ENCODE measurements at places on chromosomes 16 and 17.

GRCh38 chr17:58338841-58339754, 10.5 kb upstream of the TSPOAP1 start:
- ATAC-seq = peak; percentile 67

DNA sequence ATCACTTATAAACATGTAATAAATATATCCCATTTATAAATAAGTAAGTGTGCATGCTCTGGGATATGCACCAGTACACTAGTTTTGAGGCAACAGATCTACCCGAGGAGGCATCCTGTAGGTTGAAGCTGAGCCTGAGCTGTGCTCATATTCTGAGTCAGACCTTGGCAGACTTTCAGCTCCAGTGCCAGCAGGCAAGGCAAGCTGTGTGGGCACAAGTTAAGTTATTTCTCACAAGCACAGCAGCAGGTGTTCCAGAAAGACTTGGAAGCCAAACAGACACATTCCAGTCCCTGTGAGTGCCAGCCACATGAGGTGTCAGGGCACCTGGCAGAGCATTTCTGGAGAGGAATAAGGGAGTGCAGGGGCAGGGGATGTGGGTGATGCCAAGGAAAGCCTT, 1.3 kb upstream of the CLEC19A start:
- ATAC-seq = peak; percentile 83

- ATAC-seq = no peak
Measured at GRCh38 chr17:45688353-45688752, 95.8 kb upstream of the CRHR1 start.

DNA sequence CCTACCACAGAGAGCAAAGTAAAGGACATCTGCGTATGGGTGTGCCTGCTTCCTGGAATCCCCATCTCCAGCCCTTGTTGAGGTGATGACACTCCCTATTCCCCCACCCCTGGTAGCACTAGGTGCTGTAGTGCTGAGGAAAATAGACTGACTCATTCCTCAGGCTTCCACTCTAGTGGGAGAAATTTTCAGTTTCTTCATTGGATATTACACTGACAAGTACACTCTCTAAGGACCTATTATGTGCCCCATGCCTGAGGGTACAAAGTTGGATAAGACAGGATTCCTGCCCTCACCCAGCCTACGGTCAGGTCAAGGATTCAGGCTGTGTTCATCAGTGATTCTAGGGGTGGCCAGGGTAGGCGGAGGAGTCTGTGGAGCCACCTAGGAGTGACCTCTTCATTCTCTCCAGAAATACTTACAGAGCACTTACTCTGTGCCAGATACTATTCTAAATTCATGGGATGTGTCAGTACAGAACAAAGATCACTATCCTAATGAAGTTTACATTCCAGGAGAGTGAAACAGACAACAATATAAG, 4.5 kb upstream of the ZC3H7A start:
- ATAC-seq = no peak

GRCh38 chr16:3349175-3349574, 6.5 kb upstream of the OR2C1 start:
- ATAC-seq = no peak

- no peak for ATAC-seq
Measured at GRCh38 chr17:38961413-38961812, 5.8 kb downstream of the FBXO47 start.

DNA sequence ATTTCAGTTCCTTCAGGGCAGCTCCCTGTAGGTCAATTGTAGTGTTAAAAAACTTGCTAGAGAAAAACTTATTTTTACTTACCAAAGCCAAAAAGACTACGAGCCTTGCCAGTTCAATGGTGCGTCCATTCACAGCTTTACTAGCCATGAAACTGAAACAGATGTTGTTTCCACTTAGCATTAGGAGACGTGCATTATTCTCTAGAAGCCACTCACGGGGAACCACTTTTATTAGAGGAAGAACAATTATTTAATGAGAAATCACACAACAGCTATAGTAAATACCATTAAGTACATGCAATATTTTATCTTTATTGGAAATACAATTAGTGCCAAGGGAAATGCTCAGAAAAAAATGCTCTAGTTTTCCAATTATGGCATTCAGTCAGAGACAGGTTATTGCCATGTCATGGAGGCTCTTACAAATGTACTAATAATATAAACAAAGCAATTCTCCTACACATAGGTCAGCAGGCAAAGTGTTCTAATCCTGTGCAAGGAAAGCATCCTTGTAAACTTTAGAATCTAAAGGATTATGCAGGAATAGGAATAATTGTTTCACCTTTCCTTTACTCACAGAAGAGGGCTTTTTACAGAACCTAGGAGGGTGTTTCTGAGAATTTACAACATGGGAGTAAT, 17.4 kb downstream of the LASP1NB start:
- ATAC-seq = peak; percentile 66

DNA sequence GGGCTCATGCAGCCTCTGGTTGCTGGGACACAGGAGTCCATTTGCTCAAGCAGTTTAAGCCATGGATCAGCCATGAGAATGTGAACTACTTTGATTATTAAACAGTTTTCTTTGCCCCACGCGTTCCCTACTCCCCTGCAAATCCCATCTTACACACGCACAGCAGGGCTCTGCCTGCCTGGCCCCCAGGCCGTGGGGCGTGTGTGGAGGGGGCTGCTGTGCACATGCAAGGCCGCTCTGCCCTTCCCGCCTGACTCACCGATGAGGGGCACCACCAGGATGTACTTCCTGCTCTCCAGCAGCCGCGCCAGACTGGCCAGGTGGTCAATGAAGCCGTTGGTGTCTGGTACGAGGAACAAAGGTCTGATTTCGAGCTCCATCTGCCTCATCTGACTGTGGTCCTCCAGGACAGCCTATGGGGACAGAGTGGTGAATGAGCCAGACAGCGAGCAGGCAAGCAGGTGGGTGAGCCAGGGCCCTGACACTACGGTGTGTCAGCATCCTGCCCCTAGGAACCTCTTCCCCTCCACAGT, 13.7 kb downstream of the HIC1 start:
- ATAC-seq = no peak

DNA sequence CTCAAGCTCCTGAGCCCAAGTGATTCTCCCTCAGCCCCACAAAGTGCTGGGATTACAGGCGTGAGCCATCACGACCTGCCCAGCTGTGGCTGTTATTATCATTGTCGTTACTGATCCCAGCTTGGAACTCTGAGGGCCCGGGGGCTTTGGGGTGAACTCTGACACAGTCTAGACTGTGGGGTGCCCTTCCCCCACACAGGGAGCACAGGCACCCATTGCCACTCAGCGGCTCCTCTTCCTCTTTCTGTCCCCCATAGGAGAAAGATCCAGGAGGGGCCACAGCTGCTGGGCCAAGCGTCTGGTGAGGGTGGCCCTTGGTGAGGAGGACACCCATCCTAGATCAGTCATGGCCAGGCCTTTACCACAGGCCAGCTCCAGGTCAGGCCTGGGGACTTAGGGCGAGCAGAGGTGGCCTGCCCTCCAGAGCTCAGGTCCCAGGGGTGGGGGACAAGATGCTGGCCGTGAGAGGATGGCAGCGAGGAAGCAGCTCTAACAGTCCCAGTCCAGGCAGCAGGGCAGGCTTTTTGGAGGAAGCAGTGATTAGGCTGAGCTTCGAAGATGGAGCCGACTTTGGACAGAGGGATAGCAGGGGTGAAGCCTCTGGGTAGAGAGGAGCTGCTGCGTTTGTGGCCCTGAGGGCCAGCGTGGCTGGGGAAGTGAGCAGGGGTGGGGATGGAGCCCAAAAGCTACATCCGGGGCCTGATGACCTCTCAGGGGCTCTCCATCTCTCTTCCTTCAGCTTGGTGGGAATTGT, 24.7 kb downstream of the TMEM235 start:
- no peak for ATAC-seq

- no peak for ATAC-seq
Measured at GRCh38 chr16:17304491-17305119, 166.2 kb downstream of the XYLT1 start.

DNA sequence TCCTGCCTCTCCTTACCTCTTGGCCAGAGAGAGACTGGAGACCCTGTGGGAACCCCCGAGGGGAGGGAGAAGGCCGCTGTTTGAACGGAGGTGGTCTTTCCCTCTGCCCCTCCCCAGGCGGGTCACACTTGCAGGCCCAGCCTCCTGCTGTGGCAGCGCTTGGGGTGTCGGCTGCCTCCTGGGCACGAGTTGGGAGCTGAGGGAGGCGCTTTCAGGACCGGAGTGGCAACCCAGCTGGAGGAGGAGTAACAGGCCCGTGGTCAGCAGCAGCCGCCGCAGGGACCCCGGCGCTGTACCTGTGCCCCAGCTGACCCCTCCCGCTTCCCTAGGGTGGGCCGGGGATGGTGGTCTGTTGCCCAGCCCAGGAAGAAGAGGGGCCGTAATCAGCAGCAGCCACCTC, 278.3 kb downstream of the SEC14L1 start:
- ATAC-seq = no peak

- ATAC-seq = no peak
Measured at GRCh38 chr16:1466968-1467521, 7.8 kb downstream of the CLCN7 start.

GRCh38 chr16:56368545-56368944, 56.8 kb downstream of the AMFR start:
- ATAC-seq = no peak

DNA sequence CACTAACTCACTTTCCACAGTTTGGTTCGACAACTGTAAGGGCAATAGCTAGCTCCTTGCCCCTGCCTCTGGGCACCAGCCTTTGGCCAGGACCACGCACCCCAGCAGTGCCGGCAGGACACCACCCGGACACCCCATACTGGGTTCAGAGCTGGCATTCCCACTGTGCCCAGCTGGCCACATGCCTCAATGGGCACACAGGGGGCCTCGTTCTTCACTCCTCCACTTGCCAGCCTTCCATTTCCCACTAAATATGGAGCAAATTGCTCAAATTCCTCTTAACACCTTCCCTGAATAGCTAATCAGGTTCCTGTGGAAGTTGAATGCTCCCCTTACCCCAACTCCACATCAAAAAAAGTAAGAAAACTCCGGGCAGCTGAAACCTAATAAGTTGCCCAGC, 52.5 kb downstream of the PIPOX start:
- ATAC-seq = no peak

DNA sequence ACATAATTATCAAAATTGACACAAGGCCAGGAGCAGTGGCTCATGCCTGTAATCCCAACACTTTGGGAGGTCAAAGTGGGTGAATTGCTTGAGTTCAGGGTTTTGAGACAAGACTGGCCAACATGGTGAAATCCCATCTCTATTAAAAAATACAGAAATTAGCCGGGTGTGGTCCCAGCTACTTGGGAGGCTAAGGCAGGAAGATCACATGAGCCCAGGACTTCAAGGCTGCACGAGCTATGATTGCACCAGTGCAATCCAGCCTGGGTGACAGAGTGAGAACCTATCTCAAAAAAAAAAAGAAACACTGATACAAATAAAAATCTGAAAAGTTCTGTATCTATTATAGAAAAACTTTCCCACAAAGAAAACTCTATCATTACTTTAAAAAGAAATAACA, 15.5 kb downstream of the MYH10 start:
- no peak for ATAC-seq

GRCh38 chr16:86513471-86514277, 3.3 kb downstream of the FOXF1 start:
- no peak for ATAC-seq

- no peak for ATAC-seq
Measured at GRCh38 chr17:66952031-66952524, 12.4 kb upstream of the CACNG4 start.

- ATAC-seq = peak; percentile 83
Measured at GRCh38 chr17:31308372-31309334, 5.2 kb downstream of the EVI2B start.

- ATAC-seq = no peak
Measured at GRCh38 chr17:58968426-58969061, 138.1 kb downstream of the TRIM37 start.

DNA sequence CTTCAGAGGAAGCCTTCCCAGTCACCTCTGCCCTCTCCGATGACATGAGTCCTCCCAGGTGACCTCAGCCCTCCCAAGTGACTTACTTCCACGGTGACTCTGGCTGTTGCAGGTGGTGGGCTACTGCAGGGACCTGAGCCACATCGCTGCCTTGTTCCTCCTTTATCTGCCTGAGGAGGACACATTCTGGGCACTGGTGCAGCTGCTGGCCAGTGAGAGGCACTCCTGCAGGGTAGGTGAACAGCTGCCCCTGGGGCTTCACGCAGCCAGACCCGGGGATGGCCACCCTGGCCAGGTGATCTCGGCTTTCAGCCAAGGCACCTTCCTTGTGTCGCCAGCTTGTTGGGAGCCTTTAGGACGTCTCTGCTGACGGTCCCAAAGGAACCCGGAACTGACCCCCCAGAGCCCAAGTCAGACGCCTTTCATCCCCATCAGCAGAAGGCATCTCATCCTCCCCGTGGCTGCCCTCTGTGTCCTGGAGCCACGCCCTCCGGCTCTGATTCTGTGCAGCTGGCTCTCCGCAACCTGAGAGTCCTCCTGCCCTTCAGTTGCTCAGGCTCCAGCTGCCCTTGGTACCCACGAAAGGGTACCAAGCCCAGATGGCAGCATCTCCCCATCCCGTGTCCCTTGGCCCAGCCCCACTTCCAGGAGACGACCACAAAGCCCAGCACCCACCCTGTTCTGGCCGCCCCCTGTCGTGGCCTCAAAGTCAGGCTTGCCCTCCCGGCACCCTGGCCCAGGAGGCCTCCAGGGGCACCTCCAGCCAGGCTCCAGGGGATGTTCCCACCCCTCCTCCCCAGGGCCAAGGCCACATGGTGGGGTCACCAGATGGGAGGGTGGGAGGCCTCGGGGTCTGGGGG, 81.7 kb downstream of the GOSR1 start:
- ATAC-seq = no peak

GRCh38 chr16:86676254-86676670, 97.9 kb downstream of the FOXL1 start:
- ATAC-seq = no peak

- ATAC-seq = peak; percentile 70
Measured at GRCh38 chr16:24670623-24671454, 58.6 kb upstream of the TNRC6A start.

GRCh38 chr17:49437696-49438435, 23.2 kb upstream of the PHB1 start:
- ATAC-seq = no peak

- no peak for ATAC-seq
Measured at GRCh38 chr16:78816499-78817195, 717.2 kb downstream of the WWOX start.

GRCh38 chr16:79592186-79592585, 8.4 kb downstream of the MAF start:
- no peak for ATAC-seq

DNA sequence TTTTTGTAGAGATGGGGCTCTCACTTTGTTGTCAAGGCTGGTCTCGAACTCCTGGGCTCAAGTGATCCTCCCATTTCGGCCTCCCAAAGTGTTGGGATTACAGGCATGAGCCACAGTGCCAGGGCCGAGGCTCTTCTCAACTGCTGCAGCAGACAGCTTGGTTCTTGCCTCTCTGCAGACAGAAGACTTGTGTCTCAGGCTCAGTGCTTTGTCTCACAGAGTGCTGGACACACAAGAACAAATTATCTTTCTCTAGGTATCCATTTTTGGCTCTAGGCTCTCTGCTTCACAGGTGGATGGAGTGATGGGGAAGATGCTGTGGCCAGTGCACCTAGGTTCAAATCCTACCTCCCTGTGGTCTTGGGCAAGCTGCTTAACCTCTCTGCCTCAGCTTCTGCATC, 80.8 kb upstream of the RNU2-1 start:
- ATAC-seq = no peak

DNA sequence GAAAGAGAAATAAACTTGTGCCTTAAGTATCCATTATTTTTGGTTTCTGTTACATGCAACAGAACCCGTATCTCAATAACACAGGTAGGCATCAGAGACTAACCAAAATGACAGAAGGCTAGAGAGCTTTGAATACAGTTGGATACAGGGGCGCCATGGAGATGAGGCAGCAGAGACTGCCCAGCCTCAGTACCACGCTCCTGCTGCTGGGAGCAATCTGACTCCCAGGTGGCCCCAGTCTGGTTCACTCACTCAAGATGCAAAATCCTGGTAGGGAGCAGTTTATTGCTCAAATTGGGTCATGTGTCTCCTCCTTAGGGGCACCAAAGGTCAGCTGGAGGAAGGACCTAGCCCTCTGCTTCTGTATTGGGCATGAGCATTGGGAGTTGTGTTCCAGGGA, 218.9 kb downstream of the USP22 start:
- ATAC-seq = no peak
